CD8-positive, alpha-beta memory T cell (primary cell): ENCODE measurements at places on chromosomes 4 and X. TPM values are rescaled to one million over a fixed set of nuclear protein-coding genes. Genes with fewer than 3 reads are reported as not detected.

- H3K4me1 ChIP-seq, result peaks cover 17% of the 10 kb centered on the region
- H3K27ac ChIP-seq, result no peak overlapping the region
Measured at GRCh38 chr4:78660559-78660958, 109.0 kb downstream of the ANXA3 start.

DNA sequence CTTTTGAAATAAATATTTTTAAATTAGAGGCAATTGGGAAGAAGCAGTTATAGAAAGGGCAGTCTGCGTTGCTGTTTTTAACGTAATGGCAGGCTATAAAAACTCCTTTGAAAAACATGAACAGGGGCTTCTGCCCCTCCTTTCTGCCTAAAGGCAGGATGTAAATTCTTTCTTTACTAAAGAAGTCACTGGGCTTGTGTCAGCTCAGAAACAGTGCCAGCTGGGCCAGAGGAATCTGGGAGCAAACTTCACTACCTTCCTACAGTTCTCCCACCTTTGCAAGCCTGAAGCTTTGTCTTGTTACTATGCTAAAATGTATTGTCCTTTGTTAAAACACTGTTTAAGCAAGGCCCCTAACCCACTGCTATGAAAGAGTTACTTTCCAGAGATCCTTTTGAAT, 1664.8 kb downstream of the RPA4 start:
- H3K27ac ChIP-seq, result no peak overlapping the region
- H3K36me3 ChIP-seq, result no peaks in the 10 kb centered on the region
- no peaks in the 10 kb centered on the region for H3K4me1 ChIP-seq
- H3K27me3 ChIP-seq, result no peaks in the 10 kb centered on the region
- H3K4me3 ChIP-seq, result no peak overlapping the region

GRCh38 chrX:50697691-50698090, 116.3 kb downstream of the SHROOM4 start:
- no peaks in the 10 kb centered on the region for H3K4me1 ChIP-seq
- H3K4me3 ChIP-seq, result no peak overlapping the region
- H3K27me3 ChIP-seq, result no peaks in the 10 kb centered on the region
- H3K36me3 ChIP-seq, result no peaks in the 10 kb centered on the region
- H3K27ac ChIP-seq, result no peak overlapping the region
- no peak for DNase-seq

RPA4 gene
- total RNA-seq, result 0.58 TPM

TRAM1L1 gene
- not detected for total RNA-seq

DNA sequence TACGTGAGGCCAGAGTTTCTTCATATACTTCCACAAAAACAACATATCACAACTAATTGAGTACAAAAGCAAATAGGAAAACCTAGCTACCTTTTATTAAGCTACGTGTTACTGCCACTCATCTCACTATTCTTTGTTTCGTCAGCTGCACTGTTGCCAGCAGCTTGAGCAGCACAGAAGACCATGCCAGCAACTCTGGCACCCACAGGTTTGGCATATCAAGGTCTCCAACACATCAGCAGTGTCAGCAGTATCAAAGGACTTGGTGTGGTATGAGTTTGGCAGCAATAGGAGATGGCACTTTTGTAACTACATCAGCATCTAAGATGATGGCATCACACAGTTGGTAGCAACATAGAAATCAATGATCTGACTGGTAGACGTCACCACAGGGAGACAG, 30.7 kb downstream of the CDKL2 start:
- no peak overlapping the region for H3K4me3 ChIP-seq
- no peaks in the 10 kb centered on the region for H3K27me3 ChIP-seq
- no peak overlapping the region for H3K27ac ChIP-seq

DNA sequence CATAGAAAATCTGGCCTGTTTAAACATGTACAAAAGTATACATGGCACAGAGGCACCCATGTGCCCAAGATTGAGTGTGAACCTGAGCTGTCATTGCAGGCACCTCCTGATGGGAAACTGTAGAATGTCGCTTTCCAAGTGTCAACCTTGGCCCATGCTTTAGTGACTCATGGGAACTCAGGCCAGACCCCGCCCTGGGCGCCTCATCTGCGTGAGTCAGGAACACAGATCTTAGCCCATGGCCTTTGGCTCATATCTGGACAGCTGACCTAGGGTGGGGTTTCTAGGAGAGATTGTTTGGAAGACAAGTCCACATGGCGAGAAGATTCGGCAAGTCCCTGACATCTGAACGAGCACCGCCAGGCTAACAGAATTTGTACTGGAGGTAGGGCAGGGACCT, 50.0 kb downstream of the CYTL1 start:
- H3K4me1 ChIP-seq, result no peaks in the 10 kb centered on the region
- no peak overlapping the region for H3K4me3 ChIP-seq
- H3K27me3 ChIP-seq, result no peaks in the 10 kb centered on the region

DNA sequence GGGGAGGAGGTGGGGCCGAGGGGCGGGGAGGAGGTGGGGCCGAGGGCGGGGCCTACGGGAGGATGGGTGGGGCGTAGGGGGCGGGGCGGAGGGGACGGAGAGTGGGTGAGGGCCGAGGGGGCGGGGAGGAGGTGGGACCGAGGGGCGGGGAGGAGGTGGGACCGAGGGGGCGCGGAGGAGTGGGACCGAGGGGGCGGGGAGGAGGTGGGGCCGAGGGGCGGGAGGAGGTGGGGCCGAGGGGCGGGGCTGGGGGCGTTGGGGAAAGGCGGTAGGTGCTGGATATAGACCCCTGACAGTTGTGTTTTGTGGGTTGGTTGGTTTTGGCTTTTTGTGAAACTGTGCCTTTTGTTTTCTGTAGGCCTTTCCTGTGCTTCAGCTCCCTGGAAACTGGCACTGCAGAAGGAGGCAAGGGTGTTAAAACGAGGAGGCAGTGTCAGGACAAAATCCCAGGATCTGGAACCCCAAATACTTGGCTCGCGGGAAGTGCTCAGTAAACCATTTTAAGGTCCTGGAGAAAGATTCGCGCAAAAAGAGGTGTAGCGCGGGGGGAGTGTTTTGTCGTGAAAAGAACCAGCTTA, 580 bp upstream of the MMGT1 start:
- no peaks in the 10 kb centered on the region for H3K27me3 ChIP-seq
- H3K4me1 ChIP-seq, result peaks cover 17% of the 10 kb centered on the region
- peak; percentile 45 for DNase-seq
- no peaks in the 10 kb centered on the region for H3K36me3 ChIP-seq
- peak overlapping the region; percentile 18 for H3K4me3 ChIP-seq

GRCh38 chr4:138680256-138680655, 335.3 kb upstream of the NOCT start:
- H3K4me1 ChIP-seq, result no peaks in the 10 kb centered on the region
- no peak overlapping the region for H3K27ac ChIP-seq
- no peak for DNase-seq
- no peaks in the 10 kb centered on the region for H3K36me3 ChIP-seq
- H3K27me3 ChIP-seq, result no peaks in the 10 kb centered on the region

DNA sequence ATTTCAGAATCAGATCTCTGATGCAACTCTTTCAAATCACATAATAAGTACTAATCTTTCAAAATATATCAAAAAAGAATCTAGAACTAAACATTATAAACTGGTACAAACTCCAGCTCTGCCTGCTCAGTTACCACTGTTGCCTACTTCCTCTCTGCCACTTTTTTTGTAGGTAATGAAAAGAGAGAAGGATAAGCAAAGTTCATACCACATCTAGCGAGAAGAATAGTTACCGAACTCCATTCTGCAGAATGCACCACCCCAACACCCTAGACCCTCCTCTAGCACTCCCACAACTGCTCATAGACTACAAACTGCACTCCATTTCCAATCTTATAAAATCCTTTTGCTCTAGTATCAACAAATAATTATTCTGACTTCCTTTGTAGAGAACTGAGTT, 19.7 kb upstream of the LRBA start:
- no peaks in the 10 kb centered on the region for H3K27me3 ChIP-seq
- peaks cover 3% of the 10 kb centered on the region for H3K4me1 ChIP-seq
- no peak for DNase-seq

DNA sequence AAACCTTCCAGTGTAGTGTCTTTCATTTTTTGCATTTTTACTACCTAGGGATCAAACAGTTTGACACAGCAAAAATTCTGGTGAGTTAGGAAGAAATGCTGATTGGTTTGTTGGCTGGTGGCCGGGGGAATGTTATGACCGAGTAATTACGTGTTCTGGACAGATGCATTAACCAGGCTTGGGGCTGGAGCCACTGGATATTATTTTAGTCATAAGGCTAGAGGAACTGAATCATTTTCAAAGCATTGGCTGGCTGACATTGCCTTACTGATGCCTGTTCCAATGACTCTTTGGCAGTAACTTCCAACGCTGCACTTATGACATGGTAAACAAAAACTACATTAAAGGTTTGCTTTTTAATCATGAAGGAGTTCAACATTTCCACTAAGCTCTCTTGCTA, 84.6 kb downstream of the FBXO8 start:
- no peaks in the 10 kb centered on the region for H3K27me3 ChIP-seq
- no peaks in the 10 kb centered on the region for H3K36me3 ChIP-seq
- H3K4me3 ChIP-seq, result no peak overlapping the region
- no peaks in the 10 kb centered on the region for H3K4me1 ChIP-seq
- no peak for DNase-seq

MAGEB10 gene
- total RNA-seq, result not detected

- H3K27ac ChIP-seq, result peak overlapping the region; percentile 95
- peak overlapping the region; percentile 99 for H3K4me3 ChIP-seq
- H3K36me3 ChIP-seq, result peaks cover 3% of the 10 kb centered on the region
- peak; percentile 53 for DNase-seq
- peaks cover 35% of the 10 kb centered on the region for H3K4me1 ChIP-seq
- no peaks in the 10 kb centered on the region for H3K27me3 ChIP-seq
Measured at GRCh38 chrX:132216806-132217202, 2.4 kb downstream of the RAP2C start.

DNA sequence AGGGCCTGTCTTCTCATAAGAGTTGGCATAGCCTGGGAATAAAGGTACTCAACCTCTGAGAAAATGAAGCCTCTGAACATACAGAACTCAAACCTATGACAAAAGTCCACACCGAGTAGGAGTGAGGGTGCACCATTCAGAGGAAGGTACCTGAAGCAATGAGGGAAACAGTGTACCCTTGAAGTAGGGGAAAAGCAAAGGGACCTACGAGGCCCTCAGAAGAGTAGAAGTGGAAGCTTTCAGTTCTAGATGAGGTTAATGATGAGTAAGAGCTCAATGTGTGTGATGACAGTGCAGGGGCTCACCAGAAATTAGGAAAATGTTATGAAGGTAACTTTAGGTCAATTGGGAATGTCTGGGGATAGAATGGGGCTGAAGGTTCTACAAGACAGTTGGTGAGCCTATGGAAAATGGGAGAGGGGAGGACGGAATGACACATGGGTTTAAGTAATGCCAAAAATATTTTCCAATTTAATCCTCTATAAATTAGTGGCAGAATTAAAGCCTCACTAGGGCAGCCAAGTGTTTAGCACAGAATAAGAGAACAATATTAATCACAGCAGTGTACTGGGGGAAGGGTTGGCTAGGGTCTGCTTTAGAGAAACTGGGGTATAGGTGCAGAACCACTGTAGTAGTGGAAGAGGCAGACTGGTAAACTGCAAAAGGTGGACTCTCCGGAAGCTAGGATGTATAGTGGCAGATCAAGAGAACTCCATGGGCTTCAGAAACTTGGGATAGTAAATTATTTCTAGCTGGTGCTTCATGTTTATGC, 39.8 kb downstream of the RAB33A start:
- no peak for DNase-seq
- H3K36me3 ChIP-seq, result no peaks in the 10 kb centered on the region

DNA sequence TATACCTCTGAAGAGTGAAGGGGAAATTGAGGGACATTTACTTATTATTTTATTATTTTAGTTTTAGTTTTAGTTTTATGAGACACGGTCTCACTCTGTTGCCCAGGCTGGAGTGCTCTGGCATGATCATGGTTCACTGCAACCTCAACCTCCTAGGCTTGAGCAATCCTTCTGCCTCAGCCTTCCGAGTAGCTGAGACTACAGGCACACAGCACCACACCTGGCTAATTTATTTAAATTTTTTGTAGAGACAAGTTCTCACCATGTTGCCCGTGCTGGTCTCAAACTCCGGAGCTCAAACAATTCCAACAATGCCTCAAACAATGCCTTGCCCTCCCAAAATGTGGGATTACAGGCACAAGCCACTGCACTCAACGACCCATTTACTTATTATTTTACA, 68.4 kb upstream of the BMP2K start:
- DNase-seq, result no peak
- no peaks in the 10 kb centered on the region for H3K36me3 ChIP-seq
- H3K27ac ChIP-seq, result no peak overlapping the region
- no peaks in the 10 kb centered on the region for H3K27me3 ChIP-seq
- no peak overlapping the region for H3K4me3 ChIP-seq

DNA sequence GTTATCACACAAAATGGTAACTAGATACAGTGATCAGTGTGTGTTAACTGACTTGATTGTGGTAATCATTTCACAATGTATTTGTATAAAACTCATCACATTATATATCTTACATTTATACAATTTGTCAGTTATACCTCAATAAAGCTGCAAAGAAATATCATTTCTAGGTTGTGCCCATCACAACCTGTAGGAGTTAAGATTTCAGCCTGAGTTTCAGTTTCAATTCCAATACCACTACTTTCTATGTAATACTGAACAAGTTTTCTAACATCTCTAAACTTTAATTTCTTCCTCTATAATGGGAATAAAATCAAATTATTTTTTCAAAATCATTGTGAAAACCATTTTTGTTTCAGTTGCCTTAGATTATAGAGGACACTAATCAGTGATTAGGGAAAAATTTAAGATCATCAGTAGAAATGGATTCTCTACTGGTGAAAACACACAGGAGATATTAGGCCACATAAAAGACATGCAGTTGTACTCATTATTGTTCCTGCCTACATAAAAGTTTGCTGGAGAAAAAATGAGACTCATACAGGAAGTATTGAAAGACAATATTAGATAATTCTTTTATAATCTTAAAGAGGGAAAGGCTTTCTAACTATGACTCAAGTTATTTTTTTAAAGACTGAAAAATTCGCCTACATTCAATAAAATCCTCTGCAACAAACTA, 18.4 kb upstream of the TBC1D1 start:
- H3K27ac ChIP-seq, result no peak overlapping the region
- no peaks in the 10 kb centered on the region for H3K27me3 ChIP-seq
- no peak for DNase-seq

DNA sequence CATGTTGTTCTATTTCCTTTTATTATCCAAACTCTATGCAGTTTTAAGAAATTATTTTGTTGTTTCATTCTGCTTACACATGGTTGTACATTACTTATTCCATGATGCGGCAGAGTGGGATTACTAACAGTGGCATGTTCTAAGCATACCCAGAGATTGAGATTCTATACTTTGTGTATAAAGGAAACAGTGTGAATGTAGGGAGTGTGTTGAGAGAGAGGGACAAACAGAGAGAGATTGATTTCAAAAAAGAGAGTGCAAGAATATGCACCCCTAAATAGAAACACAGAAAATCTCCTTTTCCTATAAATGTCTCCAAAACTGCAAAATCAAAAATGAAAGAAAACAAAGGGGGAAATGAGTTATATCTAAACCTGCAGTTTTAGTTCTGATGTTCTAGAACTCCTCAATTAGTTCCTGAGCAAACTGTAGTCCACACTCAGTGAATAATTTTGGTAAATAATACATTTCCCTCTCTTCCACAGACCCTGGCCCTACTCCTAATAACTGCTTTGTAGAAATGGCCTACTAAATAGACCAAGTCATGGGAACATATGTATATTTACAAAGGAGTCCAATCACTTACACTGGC, 31.0 kb downstream of the SLC9B1 start:
- DNase-seq, result no peak
- no peak overlapping the region for H3K4me3 ChIP-seq
- no peaks in the 10 kb centered on the region for H3K4me1 ChIP-seq
- H3K27ac ChIP-seq, result no peak overlapping the region
- no peaks in the 10 kb centered on the region for H3K27me3 ChIP-seq
- no peaks in the 10 kb centered on the region for H3K36me3 ChIP-seq
